NCI-H446 treated with DMSO at 0.1 percent for 48 hours (cell line): ENCODE measurements at places on chromosomes 4 and X.

GRCh38 chrX:34365471-34365870 is 233.4 kb upstream of the FAM47A start:
- no peak for DNase-seq

- DNase-seq = no peak
Observed at GRCh38 chr4:99710681-99711345, 53.2 kb upstream of the C4orf54 start.

- DNase-seq = no peak
Observed at GRCh38 chr4:156569535-156569934, 402.1 kb downstream of the PDGFC start.

DNA sequence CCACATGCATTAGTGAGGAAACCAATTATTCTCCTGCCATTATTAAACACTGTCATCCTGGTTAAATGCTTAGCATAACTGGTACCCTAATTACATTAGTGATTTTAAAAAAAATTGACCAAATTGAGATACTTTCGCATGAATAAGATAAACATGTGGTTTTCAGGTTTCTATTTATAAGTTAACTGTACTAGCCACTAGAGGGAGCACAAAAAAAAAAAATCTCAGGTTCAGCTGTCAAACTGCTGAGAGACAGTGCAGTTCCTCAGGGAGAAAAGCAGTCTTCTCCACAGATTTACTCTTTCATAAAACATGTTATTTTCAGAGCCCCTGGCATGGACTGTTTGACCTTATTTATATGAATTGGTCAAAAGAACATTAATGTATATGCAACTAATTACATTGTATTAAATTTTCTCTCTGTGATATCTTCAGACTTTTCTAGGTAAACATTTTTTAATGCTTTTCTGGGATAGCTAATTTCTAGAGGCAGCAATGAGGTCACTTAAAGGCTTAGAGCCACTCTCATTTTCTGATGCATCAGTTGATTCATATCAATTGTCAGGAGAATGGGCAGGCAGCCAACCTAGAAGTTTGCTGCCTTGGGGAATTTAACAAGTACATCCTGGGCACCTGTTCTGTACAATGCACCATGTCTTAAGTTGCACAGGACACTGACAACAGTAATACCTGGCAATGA is 167.5 kb downstream of the CDS1 start:
- DNase-seq = peak; percentile 55

GRCh38 chr4:4254666-4255065 is 6.6 kb upstream of the TMEM128 start:
- no peak for DNase-seq

DNA sequence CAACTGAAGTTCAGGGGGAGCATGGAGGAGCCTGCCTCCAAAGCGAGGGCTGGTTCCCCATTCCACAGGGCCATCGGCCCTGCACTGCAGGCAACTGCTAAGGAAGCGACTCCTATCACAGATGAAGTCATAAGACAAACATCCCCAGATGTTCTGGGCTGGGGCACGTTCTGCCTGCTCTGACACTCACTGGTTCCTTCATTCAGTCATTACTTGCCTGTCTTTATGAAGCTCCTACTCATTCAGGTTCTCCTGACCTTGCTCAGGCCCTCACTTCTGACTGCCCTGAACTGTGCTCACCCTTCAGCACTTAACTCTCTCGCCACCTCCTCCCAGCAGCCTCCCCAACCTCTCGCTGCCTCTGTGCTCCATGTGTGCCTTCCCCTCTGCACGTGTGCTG is 2.5 kb upstream of the SLC2A9 start:
- DNase-seq = no peak

GRCh38 chrX:140767646-140768045 is 58.1 kb downstream of the LINC00632 start:
- no peak for DNase-seq

DNA sequence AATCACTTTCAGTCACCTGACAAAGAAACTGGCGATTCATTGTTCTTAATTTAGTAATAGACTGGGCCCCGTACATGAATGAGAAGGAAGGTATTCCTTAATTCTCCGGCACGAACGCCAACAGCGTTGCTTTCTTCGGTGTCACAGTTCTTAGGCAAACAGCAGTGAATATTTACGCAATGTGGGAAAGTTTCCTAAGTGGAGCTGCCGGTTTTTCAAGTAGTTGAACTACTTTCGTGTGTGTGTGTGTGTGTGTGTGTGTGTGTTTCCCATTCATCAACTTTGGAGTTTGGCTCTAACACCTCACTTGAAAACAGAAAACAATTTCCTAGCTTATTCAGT is 651 bp downstream of the NXT2 start:
- no peak for DNase-seq

GRCh38 chr4:42197341-42197740 is 44.9 kb upstream of the BEND4 start:
- DNase-seq = no peak

DNA sequence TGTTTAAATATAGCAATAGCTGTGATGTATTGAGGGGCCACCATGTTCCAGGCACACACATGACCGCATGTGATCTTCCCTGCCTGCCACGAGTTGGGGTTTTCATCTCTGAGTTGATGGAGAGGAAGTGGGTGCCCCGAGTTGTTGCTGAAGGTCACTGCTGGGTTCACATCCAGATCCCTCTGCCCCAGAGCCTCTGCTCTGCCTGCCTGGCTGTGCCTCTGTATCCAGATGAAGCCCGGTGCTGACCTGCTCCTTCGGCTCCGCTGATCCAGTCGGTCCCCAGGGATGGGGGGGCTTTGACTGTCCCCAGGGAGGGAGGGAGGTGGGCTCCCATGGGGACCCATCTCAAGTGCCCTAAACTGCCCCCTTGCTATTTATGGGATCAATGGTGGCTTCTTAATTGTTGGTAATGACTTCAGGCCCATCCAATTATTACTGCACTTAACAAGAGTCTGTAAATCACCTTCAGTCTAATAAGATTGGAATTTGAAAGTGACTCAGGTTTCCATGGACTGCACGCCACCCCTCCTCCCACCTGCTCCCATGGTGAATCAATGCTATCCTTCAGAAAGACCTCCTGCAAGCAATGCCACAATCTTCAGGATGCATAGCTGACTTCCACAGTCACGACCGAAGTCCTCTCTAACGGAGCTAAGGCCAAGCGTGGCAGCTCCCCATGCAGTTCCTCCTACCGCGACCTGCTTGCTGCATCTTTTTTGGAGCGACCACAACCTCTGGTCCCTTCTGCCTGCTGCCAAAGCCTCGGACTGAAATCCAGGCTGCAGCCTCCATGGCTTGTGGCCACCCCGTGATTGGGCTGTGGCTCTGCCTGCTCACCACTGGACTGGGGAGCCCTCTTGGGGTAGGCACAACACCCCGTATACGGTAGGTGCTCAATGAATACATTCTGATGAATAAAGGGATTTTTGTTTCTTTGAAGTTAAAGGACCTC is 73.1 kb downstream of the CPZ start:
- DNase-seq = no peak
